Umbilical cord (tissue), 2 donors: ENCODE measurements at places on chromosomes 11 and 22.

GRCh38 chr11:30788849-30789248 lies 202.7 kb upstream of the MPPED2 start:
- no peak for DNase-seq

GRCh38 chr11:64971421-64972233 lies at the start of gene MAJIN:
MAJIN (minus strand) TSS chr11:64972108; CDS start chr11:64959405, 12,703 bp downstream.
- peak; percentile 80 for DNase-seq

DNA sequence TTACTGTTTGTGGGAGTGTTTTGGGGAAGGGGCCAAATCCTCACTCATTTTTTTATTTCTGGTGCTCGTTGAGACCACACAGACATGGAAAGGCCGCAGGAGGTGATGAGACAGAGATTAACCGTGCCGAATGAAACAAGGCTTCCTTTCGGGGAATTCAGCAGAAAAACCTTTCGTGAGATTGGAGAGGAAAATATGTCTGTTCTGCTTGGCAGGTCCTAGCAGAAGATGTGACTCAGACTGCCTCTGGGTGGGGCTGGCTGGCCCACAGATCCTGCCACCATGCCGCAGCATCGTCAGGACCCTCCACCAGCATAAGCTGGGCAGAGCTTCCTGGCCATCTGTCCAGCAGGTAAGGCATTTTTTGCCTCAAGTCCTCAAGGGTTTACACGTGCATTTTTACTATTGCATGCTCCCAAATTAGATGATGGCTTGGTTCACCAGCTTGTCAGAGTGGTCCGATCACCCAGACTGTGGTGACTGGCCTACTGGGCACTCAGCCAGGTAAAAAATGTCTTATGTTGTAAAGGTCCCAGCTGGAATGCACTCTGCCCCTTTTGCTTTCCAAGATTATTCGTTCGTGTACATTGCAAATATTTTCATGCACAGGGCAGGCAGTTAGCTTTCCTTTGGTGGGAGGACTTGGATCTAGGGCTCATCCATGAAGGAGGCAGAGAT lies 1.5 kb downstream of the DDB2 start:
- peak; percentile 86 for DNase-seq

GRCh38 chr11:22690871-22691270 lies 24.5 kb downstream of the GAS2 start:
- DNase-seq: no peak

DNA sequence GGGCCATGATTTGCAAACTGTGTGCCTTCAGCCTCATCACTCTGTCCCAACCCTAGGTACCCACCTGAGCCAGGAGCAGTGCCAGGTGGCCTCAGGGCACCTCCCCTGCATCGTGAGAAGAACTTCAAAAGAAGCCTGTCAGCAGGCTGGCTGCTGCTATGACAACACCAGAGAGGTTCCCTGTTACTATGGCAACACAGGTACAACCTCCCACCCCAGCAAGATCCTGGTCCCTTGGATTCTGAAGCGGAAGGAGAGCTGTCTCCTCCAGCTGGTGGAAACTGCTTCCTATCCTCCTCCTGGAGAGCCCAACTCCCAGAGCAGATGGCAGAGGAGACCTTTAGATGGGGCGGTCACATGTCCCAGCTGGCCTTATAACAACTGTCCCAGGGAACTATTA lies 2.9 kb downstream of the ZP1 start:
- no peak for DNase-seq

GRCh38 chr11:46252373-46252914 lies 25.0 kb upstream of the CREB3L1 start:
- peak; percentile 49 for DNase-seq

DNA sequence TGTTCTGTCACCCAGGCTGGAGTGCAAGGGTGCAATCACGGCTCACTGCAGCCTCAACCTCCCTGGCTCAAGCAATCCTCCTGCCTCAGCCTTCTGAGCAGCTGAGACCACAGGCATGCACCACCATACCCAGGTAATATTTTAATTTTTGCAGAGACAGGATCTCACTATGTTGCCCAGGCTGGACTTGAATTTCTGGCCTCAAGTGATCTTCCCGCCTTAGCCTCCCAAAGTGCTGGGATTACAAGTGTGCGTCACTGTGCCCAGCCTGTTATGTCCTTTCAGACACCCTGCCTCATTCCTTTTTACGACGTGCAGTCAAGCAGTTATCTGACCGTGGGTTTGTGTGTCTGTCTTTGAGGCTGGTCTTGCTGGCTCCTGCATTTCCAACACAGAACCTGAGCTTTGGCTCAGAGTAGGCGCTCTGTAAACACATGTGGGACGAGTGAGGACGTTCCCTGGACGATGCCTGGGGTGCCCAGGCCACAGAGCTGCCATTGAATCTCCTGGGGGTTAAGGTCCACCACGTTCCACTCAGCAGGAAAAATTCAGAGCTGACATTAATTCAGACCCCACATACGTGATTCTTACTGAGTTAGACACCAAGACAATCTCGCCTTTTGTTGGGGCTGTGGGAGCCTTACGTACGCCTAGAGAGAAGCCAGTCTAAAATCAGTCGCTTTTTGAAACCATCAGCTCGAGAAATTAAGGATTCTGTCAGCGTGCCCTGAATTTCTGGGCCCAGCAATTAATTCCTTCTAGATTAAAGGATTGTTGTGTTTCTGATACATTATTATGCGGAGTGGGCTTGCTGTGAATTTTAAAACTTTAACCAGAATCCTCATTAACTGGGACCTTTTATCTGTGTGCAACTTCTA lies 21.5 kb upstream of the EMID1 start:
- no peak for DNase-seq

DNA sequence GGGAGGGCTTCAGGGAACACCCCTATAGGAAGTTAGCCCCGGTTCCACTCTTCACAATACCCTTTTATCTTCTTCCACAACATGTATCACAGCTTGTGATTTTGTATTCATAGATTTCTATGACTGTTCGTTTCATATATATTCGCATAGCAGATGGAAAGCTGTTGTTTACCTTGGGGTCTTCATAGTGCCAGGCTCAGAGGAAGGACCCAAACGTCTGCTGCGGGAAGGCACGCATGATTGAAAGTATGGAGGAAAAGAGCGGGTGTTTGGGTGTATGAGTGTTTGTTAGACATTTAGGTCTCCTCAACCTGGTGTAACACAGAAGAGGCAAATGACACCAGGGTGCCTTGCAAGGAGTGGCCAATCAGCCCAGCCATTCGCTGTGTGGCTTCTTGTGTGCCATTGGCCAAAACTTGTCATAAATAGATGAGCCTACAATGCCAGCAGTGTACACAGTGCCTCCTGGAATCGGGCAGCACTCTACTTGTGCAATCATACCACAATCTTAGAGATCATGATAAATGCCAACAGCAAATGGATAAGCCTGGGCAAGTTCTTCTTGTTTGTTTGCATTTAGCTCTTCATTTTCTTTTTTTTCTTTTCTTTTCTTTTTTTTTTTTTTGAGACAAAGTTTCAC lies 10.9 kb upstream of the ADA2 start:
- DNase-seq: no peak
